ENCODE measurements at places on chromosomes 7 and 10. TPM values are rescaled to one million over a fixed set of nuclear protein-coding genes. Genes with fewer than 3 reads are reported as not detected.

DNA sequence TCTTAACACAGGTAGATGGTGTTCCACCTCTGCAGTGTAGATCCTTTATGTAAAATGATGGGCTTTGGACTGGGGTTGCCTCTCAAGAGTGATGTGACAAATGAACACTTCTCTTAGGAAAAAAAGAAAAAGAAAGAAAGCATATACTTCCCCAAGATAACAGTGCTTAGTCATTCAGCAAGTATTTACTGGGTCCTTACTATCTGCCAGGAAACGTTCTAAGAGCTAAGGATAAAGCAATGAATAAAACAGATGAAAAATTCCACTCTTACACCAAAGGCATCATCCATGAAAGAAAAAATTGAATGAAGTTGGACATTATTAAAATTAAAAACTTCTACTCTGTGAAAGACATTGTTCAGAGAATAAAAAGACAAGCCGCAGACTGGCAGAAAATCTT, 177.3 kb downstream of the C7orf25 start:
- DNase-seq: no peak

DNA sequence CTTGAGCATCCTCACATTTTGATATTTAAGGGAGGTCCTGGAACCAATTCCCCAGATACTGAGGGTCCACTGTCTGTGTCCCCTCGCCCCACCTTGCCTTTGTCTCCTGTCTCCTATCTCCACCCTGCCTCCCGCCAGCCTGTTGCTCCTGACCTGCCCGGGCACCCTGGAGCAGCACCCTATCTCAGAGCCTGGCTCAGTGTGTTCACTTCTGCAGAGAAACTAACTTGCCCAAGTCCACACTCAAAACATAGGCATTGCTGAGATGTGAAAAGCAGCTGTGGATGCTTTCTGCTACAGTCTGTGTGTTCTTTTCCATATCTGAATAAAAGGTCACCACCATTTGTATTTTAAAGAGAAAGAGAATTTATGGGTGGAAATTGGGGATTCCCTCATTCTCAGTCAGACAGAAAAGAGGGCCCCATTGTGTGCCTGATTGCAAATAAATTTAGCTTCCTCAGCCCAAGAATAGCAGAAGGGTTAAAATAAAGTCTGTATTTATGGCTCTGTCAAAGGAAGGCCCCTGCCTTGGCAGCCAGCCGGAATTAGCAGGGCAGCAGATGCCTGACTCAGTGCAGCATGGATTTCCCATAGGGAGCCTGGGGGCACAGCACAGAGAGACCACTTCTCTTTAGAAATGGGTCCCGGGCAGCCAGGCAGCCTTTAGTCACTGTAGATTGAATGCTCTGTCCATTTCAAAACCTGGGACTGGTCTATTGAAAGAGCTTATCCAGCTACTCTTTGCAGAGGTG, 161.3 kb downstream of the EGFR start:
- DNase-seq: no peak

GRCh38 chr10:43846187-43846680, 197.6 kb upstream of the ZNF32 start:
- DNase-seq: peak; percentile 63

DNA sequence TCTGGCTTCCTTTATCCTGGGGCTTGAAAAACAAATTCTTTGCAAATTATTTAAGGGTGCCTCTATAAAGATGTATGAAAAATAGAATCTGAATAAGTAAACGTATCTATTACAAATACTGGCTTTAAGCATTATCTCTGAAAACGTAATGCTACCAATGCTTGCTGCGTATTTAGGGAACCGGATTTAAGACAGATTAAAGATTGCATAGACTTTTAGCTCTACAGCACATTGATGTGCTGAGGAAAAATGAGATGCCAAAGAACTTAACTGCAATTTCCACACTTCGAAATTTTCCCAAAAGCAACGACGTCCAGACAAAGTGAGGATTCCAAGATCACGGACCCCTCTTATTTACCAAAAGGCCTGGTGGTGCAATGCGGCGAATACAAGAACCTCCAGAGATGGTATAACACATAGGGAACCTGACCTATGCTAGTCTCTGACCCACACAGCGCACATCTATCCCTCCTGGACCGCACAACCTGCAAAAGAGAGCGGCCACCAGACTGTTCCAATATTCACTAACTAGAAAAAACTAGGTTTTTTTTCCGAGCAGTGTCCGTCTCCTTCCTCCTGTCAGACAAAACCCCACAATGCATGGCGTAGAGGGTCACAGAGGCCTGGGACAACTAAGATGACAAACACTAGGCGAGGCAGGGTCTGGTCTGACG, 34.3 kb upstream of the PHF14 start:
- no peak for DNase-seq

- DNase-seq: no peak
These were observed 65.0 kb upstream of the FGFR2 start for GRCh38 chr10:121662945-121663917.

DNA sequence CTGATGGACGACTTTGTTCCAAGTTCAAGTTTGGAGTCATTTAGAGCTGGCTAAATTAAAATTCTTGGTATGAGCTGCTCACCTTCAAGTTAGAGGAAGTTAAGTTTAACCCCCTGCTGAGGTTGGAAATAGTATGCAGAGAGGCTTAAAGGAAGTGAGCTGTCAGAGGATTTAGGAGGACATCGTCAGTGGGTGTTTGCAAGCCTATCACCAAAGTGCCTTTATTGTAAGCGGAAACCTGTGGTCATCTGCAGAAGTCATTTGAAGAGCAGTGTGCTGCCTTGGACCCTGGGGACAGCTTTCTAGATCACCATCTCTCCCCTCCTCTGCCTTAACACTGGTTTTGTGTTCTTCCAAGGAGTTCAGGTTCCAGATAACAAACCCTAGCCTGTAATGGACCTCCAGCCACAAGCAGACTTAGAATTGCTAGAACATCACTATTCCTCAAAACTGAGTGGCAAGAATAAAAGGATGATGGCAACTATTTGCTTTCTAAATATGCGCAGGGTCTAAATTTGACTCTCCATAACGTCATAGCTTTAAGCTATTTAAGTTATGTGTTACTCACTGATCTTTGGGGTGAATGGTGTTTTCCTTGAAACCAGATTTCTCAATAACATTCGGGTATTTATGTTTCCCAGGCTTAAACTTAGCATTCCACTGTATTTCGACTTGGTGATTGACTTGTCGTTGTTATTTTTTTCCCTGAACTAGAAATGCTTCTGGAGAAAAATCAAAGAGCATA, 93.4 kb downstream of the SLC39A12 start:
- no peak for DNase-seq

The MINDY4 gene
- 8.8 TPM for total RNA-seq

The ELMO1 gene
- total RNA-seq: 24.4 TPM
